ENCODE measurements at places on chromosomes 16 and 17.
A peak's percentile ranks its signal among the peaks of the same experiment; 100 is the strongest.

DNA sequence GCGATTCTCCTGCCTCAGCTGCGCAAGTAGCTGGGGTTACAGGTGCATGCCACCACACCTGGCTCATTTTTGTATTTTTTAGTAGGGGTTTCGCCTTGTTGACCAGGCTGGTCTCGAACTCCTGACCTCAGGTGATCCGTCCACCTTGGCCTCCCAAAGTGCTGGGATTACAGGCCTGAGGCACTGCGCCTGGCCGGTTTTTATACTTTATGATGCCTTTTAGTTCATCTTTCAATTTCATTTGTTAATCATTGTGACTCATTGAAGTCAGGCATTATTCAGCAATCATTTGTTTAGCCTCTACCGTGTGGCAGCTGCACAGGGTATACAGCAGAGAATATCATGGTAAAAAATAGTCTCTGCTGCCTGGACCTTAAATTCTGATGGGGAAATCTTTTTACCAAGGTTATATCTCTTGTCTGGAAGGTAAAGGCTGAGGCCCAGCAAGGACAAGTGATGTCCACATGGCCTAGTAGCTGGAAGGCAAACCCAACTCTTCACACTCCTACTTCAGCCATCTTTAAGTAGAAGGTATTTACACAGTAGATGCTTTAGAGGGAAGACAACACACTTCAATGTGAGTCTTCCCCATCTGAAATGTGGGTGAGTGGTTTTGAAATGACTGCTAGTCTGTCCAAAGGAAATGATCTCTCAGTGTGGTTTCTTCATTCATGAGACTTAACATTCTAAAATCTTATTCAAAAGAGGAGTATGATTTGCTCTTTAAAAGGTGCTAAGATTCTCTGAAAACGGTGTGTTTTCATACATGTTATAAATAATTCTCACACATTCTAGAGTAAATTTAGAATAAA is 2.4 kb downstream of the PRPSAP2 start:
- no peak for DNase-seq

- no peak for DNase-seq
Observed at GRCh38 chr17:74163271-74163821, 40.1 kb upstream of the RPL38 start.

GRCh38 chr17:41171886-41172285 is 3.9 kb upstream of the KRTAP4-3 start:
- no peak for DNase-seq

DNA sequence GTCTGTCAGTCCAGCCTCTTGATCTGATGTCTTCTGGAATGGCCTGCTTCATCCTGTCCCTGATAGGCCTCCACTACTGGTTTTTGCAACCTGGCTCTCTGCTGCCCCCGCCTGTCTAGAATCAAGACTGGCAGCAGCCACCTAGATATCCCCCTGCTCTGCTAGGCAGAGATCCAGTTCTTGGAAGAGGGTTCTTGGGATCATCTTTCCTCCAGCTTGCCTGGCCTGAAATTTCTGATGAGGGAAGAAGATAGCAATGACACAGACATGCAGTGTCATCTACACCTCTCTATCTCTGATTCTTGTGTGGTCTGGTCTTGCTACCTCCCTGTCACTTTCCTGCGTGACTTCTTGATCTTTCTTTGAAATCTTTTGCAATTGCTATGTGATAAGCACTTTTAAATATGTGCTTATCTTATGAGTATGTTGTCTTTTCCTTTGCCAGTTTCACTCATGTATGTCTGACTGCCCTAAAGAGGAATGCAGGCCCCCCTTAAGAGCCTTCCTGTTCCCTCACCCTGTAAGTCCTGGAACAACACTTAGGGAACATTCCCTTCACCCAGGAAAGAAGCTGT is 20.3 kb upstream of the NFATC3 start:
- peak; percentile 78 for DNase-seq
